ENCODE measurements at places on chromosomes 7 and 10. TPM values are rescaled to one million over a fixed set of nuclear protein-coding genes. Genes with fewer than 3 reads are reported as not detected.

The LAMB1 gene
- total RNA-seq, result 651 TPM

The DNAJB12 gene
- 37.5 TPM for total RNA-seq

GRCh38 chr10:117534321-117535297 is 7.9 kb upstream of the EMX2 start:
- DNase-seq, result no peak

The CBX3 gene
- total RNA-seq, result 82.1 TPM

The ADCYAP1R1 gene
- 60.4 TPM for total RNA-seq

The DNAH11 gene
- total RNA-seq, result 0.37 TPM

The GRB10 gene
- 79.3 TPM for total RNA-seq

DNA sequence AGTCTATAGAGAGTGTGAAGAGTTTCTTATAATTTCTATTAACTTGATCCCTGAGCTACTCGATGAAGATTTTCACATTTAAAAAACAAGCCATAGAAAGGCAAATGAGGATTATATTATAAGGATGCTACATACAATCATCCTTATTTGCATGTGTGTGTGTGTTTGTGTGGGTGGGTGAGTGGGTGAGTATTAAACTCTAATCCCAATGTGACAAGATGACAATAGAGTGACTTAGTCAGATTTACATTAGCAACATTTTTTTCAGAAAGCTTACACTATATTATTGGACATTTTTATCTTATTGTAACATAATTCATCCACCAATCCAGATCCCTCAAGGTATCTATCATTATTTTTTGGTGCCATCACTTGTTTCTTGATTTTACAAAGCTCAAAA is 331.7 kb downstream of the SORCS1 start:
- no peak for DNase-seq

- DNase-seq, result no peak
Measured at GRCh38 chr10:13669182-13669855, 82.6 kb downstream of the PRPF18 start.

- no peak for DNase-seq
Measured at GRCh38 chr7:78530351-78530750, 731.8 kb downstream of the PHTF2 start.

GRCh38 chr10:102148275-102148674 is 3.9 kb upstream of the NOLC1 start:
- no peak for DNase-seq

DNA sequence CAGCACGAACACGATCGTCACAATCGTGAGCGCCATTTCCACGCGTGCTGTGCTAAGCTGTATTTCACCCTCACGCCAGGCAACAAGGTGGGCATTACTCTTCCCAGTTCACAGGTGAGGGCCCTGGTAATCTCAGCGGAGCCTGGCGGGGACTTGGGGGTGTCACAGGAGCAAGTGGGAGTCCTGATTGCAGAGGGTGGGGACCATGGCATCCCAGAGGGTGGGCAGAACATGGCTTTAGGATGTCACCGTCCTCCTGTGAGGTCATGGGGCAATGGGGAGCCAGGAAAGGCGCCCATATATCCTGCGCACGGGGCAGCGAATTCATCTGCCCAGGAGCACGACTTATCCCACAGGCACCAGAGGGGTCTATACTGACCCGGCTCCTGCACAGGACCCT is 489.8 kb downstream of the DNAJB6 start:
- no peak for DNase-seq

All from omental fat pad (tissue), 4 donors.